Stimulated activated CD4-positive, alpha-beta T cell treated with anti-CD3 and anti-CD28 coated beads, Interleukin-4, amount 100 ng/mL, for 4 hours (primary cell): ENCODE measurements at places on chromosomes 16 and 17.

GRCh38 chr16:14168146-14168545 lies 97.0 kb downstream of the MRTFB start:
- no peak for DNase-seq

GRCh38 chr17:41624208-41625101 lies at the start of gene KRT17:
Gene KRT17 (minus strand): TSS chr17:41624575. CDS start chr17:41624509, 66 bp downstream.
- no peak for DNase-seq

DNA sequence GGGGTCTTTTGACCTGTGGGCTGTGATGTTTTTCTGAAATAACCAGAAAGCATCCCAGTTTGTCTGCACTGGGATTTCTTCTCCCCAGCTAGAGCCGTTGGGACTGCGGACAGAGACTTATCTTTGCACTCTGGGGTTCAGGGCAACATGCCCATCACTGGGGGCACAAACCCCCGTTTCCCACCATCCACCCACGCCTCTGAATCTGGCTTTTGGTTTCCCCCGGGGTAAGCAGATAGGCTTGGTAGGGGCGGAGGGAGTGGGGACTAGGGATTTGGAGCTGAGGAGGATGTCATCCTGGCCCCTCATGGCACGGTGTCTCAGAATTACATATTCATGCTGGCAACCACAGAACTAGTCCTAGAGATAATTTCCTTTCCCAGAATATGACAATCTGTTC lies 68.6 kb downstream of the CCDC182 start:
- no peak for DNase-seq

DNA sequence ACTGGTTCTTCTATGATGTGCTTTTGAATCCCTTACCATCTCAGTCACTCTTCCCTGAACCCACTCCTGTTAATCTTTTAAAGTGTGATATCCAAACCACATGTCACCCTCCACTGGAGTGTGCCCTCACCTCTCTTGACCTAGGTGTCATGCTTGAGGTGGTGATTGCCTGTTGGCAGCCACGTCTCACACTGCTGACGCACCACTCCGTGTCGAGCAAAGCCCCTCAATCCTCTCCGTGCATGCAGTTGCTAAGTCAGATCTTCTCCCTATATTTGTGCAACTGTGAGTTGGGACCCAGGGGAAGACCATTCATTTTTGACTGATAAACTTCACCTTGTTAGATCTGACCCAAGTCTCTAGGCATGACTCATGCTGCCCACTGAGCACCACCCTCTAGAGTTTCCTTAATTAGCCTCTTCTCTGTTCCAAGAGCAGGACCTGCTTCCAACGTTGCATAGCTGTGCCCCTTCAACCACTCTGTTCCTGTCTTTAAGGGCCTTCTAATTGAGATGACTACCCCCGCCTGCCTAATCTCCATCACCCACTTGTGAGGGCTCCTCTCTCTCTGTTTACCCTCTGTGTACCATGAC lies 2.7 kb downstream of the MYH13 start:
- no peak for DNase-seq

DNA sequence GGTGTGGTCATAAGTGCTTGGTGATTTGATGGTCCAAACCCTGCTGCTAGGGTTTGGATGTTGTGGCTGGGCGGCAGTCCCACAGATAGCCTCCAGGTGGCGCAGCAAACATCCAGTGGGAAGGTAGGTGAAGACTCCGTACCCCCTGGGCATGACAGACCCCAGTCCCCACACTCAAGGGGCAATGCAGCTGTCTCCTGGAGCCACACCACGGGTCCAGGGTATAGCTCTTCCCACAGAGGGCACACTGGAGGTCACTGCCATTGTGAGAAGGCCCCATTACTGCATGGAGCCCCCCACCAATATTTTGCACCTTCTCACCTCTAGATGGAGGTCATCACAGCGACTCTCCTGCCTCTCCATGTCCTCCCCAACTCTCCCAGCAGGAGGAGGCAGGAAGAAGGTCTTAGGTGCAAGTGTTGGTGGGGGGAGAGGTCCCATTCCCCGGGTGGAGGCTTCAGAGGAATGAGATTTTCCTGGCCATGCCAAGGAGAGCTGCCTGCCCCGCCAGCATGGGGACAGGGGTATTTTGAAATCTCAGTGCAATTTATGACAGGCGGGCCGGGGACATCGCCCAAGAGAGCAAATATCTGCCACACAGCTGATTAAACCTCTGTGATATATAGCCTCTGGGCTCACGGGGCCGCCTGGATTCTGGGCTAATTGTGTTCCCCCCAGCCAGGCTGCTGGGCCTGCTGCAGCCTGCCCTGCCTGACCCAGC lies 17.1 kb upstream of the C17orf113 start:
- peak; percentile 48 for DNase-seq

GRCh38 chr16:67504031-67505021 lies 21.0 kb upstream of the AGRP start:
- no peak for DNase-seq

- peak; percentile 38 for DNase-seq
Observed at GRCh38 chr16:10949424-10949970, 5.1 kb downstream of the CLEC16A start.

GRCh38 chr16:67477960-67478554 lies 2.9 kb downstream of the ATP6V0D1 start:
- DNase-seq = no peak

DNA sequence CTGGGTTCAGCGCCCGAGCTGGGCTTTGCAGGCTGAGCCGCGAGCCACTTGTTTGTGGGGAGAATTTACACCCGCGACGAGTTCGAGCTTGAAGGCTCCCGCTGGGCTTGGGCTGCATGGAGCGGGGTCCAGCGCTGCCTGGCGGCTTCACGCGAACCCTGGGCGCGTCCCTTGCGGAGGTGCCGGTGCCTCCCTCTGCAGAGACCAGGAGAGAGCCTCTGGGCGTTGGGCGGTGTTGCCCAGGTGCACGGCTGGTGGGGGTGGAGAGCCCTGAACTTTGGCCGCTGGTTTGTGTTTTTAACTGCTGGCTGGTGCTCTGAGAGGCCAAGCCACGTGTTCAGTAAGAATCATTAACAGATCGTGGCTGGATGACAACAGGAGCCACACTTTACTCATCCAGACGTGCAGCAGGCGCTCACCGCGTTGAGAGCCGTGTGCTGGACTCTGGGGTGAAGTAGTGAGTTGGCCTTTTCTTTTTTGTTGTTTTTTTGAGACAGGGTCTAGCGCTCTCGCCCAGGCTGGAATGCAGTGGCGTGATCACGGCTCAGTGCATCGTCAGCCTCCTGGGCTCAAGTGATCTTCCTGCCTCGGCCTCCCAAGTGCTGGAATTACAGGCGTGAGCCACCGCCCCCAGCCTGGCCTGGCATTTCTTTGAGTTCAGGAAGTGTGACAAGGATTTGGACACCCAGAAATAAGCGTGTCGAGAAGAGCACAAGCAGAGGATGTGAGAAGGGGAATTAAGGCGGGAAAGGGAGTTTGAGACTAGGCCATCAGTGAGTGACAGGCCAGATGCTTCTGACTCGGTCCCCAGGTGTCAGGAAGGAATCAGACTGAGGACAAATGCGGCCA lies 827 bp downstream of the CDK10 start:
- no peak for DNase-seq

- DNase-seq = no peak
Observed at GRCh38 chr16:47113130-47113529, 30.6 kb downstream of the NETO2 start.
